NCI-H2227 treated with DMSO at 0.1 percent for 48 hours (cell line): ENCODE measurements at places on chromosomes 5 and 9.

- DNase-seq: no peak
Observed at GRCh38 chr5:80254767-80255430, 949 bp downstream of the SERINC5 start.

- no peak for DNase-seq
Observed at GRCh38 chr5:66860199-66860975, 264.2 kb downstream of the MAST4 start.

DNA sequence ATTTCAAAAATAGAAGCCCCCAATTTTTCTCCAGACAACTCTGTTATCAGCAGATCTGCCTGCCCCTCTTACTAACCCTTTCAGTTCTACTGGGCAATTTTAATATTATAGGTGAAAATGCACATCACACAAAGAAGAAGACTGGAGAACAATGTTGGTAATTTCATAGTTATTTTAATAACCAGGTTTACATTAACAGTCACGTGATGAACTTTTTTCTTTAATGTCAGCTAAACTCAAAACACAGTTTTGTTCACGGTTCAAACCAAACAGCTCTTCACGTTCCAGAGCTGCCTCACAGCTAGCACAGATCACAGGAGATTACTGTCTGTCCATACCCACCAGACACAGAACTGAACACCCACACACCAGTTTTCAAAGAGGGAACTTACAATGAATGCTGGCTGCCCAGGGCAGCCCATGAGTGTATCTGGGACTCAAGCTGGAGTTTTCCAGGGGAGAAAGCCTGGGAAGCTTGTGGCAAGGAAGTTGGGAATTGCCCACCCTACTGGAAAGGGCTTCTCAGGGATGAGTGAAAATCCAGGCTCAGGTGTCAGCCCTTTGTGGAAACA lies 119.1 kb downstream of the DPYSL3 start:
- DNase-seq: no peak

GRCh38 chr9:130040984-130041647 lies 1.9 kb downstream of the FNBP1 start:
- DNase-seq: no peak

- no peak for DNase-seq
Observed at GRCh38 chr5:179459771-179460170, 90.6 kb upstream of the RUFY1 start.

- no peak for DNase-seq
Observed at GRCh38 chr9:73180403-73180802, 28.7 kb downstream of the ANXA1 start.

DNA sequence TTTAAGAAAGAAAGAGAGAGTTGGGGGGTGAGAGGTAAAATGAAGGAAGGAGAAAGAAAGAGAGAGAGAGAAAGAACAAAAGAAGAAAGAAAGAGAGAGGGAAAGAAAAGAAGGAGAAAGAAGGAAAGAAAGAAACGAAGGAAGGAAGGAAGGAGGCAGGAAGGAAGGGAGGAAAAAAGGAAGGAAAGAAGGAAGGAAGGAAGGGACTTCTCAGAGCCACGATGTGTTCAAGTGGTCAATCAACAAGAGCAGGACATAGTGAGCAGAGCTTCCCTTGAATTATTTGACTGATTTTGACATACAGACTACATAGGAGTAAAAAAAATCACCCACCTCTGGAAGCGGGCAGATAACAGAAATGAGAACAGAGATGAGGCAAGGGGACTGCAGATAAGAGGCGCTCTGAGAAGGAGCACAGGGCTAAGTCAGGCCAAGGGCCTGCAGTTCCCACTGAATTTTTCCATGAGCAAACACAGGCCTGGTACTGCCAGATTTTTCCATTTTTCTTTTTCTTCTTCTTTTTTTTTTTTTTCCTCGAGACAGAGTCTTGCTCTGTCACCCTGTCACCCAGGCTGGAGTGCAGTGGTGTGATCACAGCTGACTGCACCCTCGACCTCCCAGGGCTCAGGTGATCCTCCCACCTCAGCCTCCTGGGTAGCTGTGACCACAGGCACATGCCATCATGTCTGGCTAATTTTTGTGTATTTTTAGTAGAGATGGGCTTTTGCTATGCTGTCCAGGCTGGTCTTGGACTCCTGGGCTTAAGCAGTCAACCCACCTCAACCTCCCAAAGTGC lies 77.7 kb upstream of the IL17B start:
- no peak for DNase-seq

DNA sequence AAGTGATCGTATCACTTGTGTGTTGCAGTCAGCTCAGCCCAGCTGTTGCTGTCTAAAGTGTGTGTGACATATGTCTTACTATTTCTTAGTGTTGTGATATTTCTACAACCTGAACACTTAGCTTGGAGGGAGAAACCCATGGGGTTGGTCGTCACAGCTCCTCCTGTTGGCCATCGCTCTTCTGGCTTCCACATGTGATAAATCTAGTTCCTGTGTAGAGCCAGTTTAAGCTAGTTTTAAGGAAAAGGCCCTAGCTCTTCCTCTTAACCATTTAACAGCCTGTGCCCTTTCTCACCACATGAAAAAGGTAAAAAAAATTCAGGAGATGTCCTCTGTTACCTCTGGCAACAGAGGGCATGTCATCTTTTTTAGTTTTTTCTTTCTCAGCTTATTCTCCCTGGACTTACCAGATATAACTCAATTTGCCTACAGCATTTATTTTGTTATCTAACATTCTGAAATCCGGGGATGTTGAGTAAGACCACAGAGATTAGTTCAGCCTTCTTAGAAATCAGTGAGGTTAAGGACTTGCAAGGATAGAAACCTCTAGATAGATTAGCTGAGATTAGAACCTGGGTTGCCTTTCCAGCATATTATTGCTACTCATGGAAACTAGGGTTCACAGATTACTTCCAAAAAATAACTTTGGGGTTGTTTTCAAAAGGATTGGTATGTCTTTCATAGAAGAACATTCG lies 100.4 kb downstream of the GAPVD1 start:
- no peak for DNase-seq

DNA sequence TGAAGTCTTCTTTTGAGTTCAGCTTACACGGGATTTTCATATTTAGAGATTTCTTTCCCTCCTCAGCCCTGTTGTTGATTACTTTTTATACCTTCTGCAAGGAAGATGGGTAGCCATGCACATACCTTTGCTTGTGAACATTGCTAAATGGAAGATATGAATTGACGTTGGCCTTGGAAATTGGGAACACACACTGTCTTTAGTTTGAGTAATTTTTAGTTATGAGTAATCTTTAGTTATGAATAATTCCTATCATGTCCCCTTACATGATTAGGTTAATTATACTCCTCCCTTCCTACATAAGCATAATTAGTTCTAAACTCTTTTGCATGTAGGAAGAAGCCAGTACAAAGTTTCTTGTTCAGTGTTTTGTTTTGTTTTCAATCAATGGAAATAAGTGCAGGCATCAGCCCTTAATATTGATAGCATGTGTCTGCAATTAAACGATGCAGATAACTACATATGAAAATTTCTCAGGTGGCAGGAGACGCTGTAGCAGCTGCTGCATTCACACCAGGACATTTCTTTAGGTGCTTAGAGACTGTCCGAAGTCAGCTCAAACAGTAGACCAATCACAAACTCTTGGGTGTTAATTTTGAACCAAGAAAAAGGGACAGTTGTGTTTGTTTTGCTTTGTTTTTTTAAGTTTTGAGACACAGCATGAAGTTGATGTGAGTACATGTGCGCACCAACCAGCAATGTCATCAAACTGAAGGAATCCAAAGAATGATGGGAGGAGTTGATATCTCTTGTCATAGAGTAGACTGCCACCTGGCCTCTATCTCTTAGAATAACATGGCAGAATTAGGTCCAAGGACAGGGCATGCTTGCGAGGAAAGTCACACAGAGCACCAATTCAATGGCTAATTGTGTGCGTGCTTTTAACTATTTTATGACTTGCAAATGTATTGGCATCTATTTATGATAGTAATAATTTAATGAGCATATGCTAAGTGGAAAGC lies 51.4 kb downstream of the SMARCA2 start:
- no peak for DNase-seq

- no peak for DNase-seq
Observed at GRCh38 chr5:146342882-146343865, 4.5 kb downstream of the POU4F3 start.

- DNase-seq: no peak
Observed at GRCh38 chr9:5195463-5195862, 10.0 kb upstream of the INSL6 start.

DNA sequence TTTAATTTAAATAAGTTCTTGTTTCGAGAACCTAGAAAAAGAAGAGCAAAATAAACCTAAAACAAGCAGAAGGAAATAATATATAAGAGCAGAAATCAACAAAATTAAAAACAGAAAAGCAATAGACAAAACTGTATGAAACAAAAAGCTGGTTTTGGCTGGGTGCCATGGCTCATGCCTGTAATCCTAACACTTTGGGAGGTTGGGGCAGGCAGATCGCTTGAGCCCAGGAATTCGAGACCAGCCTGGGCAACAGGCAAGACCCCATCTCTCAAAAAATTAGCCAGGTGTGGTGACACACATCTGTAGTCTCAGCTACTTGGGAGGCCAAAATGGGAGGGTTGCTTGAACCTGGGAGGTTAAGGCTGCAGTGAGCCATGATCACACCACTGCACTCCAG lies 59.2 kb upstream of the OTP start:
- DNase-seq: no peak

DNA sequence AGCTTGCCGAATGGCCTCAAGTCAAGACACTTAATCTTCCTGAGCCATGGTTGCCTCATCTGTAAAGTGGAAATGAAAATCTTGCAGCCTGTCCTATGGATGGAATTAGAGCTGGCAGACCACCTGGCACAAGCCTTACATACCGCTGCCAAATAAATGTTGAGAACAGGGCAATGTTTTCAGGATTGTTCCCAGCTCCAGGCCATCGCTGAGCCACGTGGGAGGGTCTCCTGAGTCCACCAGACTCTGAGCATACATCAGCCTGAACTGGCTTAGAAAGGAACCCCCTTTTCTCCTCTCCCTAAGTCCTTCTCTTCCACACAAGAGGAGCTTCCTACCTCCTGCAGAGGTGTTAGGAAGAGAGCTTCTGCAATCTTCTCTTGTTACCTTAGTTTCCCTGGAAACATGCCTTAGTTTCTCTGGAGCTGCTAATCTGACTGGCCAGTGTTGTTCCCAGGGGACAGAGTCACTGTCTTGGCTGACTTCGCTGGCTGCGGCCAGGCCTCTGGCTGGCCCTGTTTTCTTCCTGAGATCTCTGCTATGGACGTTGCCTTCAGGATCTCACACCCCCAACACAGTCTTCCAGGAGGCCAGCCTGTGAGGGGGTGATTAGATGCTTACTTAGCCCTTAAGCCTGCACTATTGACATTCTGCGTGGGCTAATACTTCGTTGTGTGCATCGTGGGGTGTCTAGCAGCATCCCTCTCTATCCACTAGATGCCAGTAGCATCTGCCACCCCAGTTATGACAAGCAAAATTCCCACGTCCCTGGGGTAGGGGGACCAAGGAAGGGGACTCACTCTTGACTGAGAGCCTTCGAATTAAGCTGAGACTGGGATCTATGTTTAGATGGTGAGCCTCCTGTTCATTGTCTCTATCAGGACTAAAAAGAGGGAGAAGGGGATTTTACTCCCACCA lies 62.2 kb downstream of the BOD1 start:
- no peak for DNase-seq

- no peak for DNase-seq
Observed at GRCh38 chr9:84711936-84712335, 42.4 kb downstream of the NTRK2 start.

DNA sequence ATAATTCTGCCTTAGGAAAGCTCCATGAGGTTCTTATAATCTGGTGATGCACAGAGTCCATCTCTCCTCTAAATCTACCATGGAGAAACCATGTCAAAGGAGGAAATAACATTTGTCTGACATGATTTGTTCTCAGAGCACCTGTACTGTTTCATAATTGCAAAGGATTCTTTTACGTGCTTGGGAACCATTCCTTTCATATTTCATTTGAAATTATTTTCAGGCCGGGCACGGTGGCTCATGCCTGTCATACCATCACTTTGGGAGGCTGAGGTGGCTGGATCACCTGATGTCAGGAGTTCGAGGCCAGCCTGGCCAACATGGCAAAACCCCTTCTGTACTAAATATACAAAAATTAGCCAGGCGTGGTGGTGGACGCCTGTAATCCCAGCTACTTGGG lies 65.4 kb downstream of the UGCG start:
- no peak for DNase-seq
